Naive thymus-derived CD8-positive, alpha-beta T cell (primary cell): ENCODE measurements at places on chromosomes 5 and 9.

- no peak for DNase-seq
Measured at GRCh38 chr5:112125903-112126302, 293.2 kb downstream of the EPB41L4A start.

- no peak for DNase-seq
Measured at GRCh38 chr9:37619806-37620205, 27.4 kb upstream of the TOMM5 start.

DNA sequence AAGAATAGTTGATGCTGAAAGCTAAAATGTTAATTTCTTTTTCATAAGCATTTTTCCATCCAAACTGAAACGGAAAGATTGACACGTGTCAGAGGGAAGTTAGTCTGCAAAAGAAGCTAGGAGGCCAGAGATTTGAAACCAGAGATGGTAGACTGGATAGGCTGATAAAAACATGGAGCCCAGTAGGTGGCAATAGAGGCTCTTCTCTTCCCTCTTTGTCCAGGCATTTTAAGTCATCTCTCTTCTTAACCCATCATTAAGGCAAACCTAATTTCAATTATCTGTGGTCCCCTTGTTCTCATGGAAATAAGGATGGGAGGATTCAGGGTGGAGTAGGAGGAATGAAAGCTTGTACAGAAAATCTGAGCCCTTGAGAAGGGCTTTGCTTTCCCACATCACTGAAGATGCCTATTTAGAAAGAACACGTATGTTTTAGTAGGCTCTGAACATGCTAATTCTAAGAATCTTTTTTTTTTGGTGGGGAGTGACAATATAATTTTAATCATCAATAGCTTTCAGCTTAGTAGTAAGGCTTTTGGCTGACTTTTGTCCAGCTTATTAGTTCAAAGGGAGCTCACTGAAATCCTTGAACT is 66.6 kb downstream of the ZNF474 start:
- no peak for DNase-seq

- DNase-seq: no peak
Measured at GRCh38 chr9:131608493-131609037, 63.2 kb downstream of the PRRT1B start.

DNA sequence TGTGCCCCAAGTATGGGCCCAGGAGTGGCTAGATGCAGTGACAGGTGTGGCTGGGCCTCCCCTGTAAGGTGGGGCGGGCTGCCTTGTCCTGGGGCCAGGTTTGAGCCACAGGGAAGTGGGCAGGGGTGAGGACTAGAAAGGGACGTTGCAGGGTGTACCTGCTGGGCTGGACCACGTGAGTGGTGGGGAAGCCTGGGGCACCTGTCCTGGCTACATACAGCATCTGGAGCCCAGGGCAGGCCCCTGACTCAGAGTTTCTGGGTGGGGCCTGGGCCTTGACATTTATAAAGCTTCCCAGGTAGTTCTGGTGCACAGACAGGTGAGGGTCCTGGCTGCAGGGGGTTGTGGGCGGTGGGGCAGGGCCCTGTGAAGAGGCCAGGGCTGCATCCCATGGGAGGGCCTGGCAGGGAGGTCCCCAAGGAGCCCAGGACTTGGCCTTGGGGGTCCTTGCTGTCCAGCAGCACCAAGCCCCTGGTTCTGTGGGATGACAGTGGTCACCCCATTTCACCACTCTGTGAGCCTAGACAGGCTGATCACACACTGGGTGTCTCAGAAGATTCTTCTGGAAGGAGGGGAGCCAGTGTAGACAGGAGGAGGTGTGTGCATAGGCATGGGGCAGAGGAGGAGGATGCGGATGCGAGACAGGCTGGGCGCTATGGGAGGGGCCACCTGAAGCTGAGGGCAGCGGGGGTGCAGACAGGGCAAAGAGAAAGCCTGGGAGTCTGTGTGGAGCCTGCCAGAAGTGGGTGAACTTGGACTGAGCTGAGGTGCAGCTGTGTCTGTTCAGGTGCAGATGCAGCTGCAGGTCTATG is 94.0 kb downstream of the PHF2 start:
- no peak for DNase-seq
